ENCODE measurements at places on chromosomes 4 and X. TPM values are rescaled to one million over a fixed set of nuclear protein-coding genes. Genes with fewer than 3 reads are reported as not detected.

DNA sequence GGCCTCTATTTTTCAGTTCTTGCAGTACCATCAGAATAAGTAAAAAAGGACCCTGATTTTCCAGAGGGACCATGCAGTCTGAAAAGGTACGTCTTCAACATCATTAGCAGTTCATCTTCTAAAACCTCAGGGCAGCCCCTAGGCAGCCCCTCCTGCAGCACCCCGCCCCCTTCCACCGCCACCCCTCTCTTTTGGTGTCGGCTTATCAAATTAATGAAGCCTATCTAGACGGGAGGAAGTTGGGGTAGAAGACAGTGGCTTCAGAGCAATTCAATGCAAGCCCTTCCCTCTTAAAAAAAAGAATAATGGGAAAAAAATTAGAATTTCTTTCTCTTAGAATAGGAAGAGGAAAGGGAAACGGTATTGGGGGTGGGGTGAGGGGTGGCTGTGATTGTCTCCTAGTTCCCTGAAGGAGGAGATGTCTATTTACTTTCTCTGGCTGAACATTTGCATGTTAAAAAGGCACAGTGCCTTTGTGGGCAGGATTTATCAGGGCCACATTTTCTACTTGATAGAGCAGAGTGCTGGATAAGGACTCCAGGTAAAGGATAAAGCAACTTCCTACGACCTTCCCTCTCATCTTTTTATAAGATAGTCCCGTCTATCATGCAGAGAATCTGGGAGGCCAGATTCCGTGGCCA, 159.4 kb downstream of the MGST2 start:
- peak; percentile 36 for DNase-seq

- no peak for DNase-seq
Observed at GRCh38 chr4:140220058-140220457, 66.1 kb upstream of the MAML3 start.

- peak; percentile 77 for DNase-seq
Observed at GRCh38 chr4:170853422-170854021, 763.8 kb upstream of the AADAT start.

The CA5B gene
- 6.7 TPM for total RNA-seq

The PROM1 gene
- 43.0 TPM for total RNA-seq

DNA sequence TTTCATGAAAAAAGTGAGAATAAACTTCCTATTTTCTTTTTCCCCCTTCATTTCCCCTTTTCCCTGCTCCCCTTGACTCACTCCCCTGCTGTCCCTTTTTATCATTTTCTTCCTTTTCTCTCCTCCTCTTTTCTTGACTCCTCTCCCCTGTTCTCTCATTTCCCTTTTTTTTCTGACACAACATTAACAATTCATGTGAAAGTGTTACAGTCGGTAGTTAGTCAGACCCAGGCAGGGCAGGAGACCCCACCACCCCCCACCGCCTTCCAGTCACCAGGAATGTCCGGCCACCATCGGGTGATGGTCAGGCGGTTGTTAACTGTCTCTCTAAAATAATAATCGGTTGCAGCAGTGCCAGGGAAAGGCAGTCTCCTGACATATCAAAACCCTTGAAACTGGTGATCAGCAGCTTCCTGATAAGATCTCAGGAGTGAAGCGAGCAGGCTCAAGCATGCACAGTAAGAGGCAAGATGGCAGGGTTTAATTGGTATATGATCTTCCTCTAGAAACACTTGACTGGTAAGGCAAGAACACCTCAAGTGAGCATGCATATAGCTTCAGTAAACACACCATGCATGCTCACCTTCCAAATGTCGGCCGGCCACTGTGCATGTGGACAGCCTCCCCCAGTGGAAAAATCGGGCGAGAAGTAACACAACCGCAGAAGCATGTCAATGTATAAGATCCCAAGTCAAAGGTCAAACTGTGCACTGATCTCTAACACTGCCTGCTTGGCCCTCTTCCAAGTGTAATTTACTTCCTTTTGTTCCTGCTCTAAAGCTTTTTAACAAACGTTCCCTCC, 191.4 kb downstream of the NDST4 start:
- DNase-seq = peak; percentile 30

The GABRG1 gene
- total RNA-seq = not detected

The CFAP97 gene
- total RNA-seq = 45.6 TPM

DNA sequence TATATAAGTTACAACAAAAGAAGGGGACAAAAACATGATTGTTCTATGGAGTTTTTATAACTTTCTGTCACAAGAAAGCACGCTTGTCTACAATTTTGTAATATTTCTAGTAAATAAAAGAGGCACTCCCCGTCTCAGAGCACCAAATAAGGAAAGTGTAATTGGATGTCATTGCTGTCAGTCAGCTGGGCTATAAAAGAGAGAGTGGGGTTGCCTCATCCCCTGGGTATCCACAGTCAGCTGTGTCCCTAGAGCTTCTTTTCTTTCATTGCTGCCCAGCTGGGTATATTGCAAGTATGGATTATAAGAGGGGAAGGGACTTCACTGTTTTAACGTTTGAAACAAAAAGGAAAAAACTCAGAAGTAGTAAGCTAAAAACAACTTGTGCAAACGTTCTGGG, 61.3 kb downstream of the NPNT start:
- DNase-seq = peak; percentile 7

GRCh38 chr4:41200486-41201017, 13.8 kb downstream of the APBB2 start:
- no peak for DNase-seq

All from neural progenitor cell (in vitro differentiated cells).